Kidney glomerular epithelial cell (primary cell): ENCODE measurements at places on chromosomes 12 and 14.

GRCh38 chr12:93638954-93639353 lies 38.2 kb upstream of the CRADD start:
- no peak for DNase-seq

DNA sequence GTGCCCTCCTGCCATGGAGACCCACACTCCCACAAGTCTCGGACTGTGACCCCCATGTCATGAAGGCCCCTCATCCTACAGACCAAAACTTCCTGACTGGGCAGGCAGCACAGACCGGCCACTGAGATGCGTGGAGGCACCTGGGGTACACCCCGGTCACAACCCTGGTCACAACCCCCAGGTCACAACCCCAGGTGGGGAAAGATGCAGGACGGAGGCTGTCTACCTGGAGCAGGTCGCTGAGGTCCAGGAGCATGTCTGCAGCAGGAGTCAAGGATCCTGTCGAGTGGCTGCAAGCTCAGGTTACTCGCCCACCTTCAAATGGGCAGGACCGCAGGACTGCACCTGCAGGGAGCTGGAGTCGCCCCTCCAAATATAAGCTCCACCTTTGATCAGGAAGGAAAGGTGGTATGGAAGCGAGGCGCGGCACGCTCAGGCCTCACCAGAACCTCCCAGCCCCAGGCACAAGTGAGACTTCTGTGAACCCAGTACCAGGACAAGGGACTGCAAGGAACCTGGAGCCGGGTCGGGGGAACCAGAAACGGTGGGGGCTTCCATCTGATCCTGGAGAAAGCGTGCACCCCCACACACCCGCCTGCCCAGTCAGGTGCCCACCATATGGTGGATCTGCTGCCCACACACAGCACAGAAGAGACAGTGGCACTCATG lies 8.1 kb downstream of the BTBD6 start:
- DNase-seq: no peak

DNA sequence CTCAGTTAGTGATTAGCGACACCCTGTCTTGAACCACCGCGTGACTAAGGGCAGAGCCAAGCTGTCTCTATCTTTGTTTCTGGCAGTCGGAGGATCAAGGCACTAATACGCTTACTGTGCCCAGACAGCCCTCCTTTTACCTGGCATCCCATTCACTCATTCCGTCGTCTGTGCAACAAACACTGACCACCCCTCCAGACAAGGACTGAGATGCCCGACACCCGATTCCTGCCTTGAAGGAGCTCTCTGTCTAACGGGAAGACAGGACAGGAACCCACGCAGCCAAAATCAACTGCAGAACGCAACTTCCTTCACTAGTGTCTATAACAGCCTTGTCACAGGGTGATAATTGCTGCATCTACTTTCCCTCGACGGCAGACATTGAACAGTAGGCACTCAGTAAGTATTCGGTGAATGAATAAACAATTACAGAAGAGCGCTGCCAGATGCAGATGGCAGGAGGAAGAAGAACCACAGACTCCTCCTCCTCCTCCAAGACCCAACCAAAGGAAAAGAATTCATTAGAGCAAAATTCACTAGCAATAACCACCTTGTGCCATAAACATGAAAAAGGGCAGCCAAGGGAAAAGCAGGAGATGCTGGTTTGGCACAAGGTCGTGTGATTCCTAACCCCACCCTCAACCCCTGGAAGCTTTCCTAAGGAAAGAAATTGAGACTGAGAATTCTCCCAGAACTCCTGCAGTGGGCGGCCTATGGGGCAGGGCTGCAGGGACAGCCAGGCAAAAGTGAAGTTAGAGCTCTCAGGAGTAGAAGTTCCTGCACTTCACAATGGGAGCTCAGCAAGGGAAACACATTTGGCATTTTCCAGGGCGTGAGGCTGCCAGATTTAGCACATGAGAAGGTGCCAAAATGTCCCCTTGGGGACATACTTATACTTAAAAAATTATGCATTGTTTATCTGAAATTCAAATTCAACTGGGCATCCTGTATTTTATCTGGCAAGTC lies 186.6 kb upstream of the DIO3 start:
- no peak for DNase-seq

GRCh38 chr14:44297437-44297836 lies 209.6 kb downstream of the FSCB start:
- DNase-seq: no peak

DNA sequence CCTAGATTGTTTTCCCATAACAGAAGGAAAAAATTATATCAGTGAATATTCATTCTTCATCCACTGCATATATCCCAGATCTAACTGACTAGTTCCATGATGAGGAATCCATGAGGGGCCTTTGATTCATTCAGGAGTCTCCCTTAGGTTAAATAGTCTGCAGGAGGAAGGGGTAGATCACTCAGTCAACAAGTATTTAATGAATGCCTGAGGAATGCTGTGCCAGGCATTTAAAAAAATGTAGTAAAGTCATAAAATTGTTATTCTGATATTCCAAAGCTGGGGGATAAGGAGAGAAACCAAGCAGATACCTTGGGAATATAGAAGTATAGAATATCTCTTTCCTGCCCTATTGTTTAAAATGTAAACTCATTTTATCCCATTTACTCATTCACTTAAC lies 216.2 kb upstream of the CAND1 start:
- peak; percentile 72 for DNase-seq

DNA sequence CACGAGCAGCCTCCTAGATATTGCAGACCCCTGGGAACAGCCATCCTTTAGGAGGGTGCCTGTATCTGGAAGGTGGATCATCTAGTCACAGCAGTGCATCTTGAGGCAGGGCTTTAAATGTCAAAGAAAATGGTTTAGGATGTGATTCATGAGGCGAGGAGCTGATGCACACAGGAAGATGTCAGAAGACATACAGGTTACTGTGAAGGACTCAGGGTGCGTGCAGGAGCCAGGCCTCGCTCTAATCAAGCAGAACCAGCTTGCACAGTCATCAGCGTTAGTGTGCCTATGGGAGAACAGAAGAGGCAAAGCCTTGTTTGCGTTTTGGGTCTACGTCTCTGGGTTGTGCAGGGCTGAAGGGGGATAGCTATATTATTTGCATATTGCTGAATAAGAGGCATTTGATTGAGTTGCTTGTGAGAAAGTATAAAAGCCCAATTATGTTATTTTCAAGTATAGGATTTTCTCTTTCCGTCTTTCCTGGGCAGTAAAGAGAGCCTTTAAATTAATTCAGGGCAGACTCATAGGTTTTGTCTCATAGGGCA lies 77.3 kb upstream of the RPH3A start:
- peak; percentile 29 for DNase-seq

GRCh38 chr12:89353188-89353822 lies 1.0 kb upstream of the DUSP6 start:
- peak; percentile 86 for DNase-seq

GRCh38 chr12:4910502-4911315 lies 1.0 kb downstream of the KCNA1 start:
- no peak for DNase-seq

GRCh38 chr14:54947230-54947629 lies 44.6 kb upstream of the GCH1 start:
- DNase-seq: no peak

GRCh38 chr14:87830443-87831096 lies 162.4 kb downstream of the GALC start:
- no peak for DNase-seq

DNA sequence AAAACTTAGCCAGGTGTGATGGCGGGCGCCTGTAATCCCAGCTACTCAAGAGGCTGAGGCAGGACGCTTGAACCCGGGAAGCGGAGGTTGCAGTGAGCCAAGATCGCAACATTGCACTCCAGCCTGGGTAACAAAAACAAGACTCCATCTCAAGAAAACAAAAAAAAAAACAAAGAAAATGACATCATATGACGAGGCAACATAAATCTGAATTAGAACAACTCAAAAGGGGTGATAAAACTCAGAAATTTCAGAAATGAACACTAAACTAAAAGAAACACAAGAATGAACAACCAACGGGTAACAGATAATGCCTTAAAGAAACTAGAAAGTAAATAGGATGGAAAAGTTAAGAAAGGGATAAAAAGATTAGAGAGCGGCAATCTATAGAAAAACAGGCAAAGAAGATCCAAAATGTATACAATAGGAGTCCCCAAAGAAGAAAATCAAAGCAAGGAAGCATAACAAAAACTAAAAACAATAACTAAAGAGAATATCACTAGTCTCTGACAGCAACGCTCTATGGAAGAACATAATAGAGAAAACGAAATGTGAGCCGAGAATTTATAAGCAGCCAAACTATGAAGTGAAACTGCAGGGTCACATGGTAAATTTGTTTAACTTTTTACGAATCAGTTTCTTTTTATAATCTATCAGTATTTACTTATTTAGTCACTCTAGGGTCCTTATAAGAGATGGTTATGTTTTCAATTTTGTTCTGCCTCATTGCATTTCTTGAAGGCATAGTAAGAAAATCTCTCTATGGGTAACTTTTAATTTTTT lies 45.7 kb downstream of the SPPL3 start:
- no peak for DNase-seq

DNA sequence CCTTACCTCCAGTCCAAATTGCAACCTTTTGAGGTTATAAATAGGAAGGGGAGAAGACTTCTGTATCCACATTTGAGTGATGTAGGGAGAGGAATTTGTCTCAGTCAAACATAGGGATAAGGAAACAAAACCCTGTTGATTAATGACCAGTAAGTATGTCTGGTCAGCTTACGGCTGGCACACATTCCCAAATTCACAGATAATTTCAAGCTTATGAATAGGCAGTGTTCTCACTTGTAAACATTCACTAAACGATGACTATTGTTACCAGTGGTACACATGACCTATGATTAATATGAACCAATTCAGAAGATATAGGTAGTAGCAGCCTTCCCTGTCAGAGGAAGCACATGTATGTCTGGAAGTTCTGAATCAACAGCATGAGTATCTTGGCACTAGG lies 33.0 kb upstream of the SLC5A8 start:
- DNase-seq: no peak

DNA sequence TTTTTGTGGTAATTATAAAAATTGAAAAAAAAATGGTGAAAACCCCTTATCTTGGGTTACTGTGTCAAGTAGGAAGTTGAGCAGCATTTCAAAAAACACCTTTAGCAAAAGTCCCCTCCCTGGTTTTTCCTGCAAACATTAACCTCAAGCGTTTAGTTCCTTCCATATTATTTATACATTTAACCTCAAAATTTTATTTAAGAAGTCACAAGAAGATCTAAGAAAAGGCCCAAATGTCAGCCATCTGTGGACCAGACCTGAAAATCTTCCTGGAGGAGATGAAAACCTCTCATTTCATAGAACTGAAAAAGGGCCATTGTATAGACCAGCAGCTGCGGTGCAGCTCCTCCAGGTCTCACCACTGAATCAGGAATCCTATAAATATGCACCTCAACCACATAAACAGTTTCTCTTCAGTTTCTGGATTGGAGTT lies 40.4 kb upstream of the BTG1 start:
- no peak for DNase-seq

GRCh38 chr14:58731465-58732293 lies 93.9 kb downstream of the DACT1 start:
- peak; percentile 95 for DNase-seq

GRCh38 chr12:92149563-92149962 lies 3.9 kb upstream of the BTG1 start:
- DNase-seq: no peak

DNA sequence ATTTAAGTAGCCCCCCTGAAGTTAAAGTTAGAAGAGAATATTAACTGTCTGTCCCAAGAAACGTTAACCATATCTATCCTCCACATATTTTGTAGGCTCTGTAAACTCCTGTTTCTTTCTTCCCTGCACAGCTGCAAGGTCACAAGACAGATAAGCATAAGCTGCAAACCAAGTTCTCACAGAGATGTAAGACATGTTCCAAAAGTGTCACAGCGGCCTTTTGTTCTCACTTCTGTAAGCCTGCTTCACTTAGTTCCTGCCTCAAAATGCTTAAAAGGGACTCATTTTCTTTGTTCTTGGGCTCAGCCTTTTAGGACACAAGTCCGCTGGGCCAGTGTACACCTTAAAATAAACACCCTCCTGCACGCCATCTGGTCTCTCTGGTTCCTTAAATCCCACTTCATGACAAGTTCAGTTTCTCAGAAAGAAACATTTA lies 3.2 kb downstream of the RNASE1 start:
- DNase-seq: no peak

- DNase-seq: no peak
These were observed 361.0 kb downstream of the DPF3 start for GRCh38 chr14:72532686-72533454.

- peak; percentile 7 for DNase-seq
These were observed 294.5 kb downstream of the GALC start for GRCh38 chr14:87698481-87698880.

GRCh38 chr14:81766321-81766915 lies 232.8 kb upstream of the SEL1L start:
- DNase-seq: no peak

DNA sequence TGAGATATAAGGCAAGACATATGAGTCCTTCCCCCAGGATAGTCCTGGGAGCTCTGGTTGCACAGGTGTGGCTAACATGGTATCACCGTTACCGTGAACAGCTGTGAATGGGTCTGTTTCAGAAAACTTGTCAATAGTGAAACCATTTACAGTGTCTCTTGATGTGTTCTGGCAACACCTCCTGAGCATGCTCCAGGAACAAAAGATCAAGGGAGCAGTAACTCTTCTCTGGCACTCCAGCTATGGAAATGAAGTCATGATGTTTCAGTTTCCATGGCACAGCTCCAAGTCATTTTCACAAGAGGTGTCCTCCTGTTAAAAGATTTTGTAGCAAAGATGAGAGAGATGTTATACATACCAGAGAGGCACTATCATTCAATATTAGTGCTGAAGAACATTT lies 253.7 kb downstream of the SNAPC1 start:
- no peak for DNase-seq

GRCh38 chr12:129202109-129202814 lies 349.0 kb downstream of the GLT1D1 start:
- DNase-seq: no peak
